ENCODE measurements at places on chromosomes 3 and 15.

- no peak for DNase-seq
Measured at GRCh38 chr3:79985816-79986215, 218.0 kb upstream of the ROBO1 start.

DNA sequence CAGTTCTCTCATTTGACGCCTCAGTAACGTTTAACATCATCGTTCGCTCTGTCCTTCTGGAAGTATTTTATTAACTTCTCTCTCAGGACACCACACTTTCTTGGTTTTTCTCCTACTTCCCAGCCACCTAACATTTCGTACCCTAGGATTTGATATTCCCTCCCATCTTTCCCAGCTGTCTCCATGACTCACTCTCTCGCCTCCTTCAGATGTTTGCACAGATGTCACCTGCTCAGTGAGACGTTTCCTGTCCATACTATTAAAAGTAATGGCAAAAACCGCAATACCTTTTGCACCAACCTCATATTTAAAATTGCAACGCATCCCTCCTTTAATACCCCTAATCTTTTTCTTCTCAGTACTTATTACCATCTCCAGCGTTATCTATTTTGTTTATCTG lies 62.1 kb upstream of the SPRED1 start:
- DNase-seq = no peak

DNA sequence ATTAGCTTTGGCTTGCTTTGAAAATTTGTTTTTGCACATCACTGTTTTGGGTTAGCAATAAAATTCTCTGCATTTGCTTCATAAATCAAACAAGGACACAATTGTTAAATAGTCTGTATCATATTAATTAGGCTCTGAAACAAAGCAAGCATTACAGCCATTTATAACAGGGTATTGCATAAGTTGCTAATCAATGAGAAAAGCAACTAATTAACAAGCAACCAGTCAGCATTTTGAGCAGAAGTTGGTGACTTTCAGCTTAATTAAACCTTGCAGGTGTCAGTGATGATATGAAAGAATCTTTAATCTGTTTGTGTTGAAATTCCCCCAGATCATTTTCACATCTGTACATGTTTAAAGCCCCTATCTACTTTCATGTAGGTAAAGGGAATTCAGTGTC lies 495.1 kb downstream of the IL5RA start:
- DNase-seq = no peak

DNA sequence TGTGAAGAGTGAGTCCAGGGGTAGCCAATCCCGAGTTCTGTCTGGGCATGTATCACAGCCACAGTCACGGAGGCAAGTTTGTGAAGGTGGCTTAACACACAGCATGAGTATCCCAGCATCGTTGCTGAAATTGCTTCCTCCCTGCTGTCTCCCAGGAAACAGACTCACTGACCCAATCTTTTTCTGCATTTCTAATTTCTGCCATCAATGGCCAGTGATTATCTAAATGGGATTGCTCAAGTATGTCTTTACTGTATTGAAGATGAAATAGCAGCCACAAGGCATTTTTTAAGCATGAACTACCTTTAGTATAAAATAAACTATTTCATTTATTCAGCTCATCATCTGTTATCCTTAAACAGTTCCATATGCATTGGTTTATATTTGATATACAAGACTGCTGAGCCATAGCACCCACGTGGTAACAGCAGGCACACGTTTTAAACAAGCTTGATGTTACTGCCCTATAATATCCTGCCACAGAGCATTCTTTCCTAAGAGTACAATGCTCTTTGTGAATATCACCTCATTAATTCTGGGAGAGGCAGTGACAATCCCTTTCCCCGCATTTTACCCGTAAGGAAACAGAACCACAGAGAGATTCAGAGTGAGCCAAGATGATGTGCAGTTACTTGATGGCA lies 276.6 kb upstream of the THBS1 start:
- no peak for DNase-seq

GRCh38 chr3:71250026-71250425 lies 333.5 kb downstream of the FOXP1 start:
- no peak for DNase-seq

DNA sequence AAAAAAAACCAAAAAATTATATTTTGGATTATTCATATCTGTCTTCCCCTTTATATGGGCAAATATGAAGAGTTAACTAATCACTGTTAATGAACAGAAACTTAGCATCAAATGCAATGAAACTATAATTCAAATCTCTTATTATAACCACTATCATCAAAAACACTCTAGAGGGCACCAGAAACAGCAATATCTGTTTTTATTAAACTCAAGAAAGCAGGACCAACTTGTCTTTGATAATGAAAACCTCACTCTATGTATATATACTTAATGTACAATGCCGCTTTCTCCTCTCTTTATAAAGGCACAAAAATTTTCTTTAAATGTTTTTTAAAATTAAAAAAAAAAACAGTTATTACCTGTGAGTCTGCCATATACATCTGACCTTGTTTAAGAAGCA lies 92.7 kb downstream of the UACA start:
- peak; percentile 57 for DNase-seq

DNA sequence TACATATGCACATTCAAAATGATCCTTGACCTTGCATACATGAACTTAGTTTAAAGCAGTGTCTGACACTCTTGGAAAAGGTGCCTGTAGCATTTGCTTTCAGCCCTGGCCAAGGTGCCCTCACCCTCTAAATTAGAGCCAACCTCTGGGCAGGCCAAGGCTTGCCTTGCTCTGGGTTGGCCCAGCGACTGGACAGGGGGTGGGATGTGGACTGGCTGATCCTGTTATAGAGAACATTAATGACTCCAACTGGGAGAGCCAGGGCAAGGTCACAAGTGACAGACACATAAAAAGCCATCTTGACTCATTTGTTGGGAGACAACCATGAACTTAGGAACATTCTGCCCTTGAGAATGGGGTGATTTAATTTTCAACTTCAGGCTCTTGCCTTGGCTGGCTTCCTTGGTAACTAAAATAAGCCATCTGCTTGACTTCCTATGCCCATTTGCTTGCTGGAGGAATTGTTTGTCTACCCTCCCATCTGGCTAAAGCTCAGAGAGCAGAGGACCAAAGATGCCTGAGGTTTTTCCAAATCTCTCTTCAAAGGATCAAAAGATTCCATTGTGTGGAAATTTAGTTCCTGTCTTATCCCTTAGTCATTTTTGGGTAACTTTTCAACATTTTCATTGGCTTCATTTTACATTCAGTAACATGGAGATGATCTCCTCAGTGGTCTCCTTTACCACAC lies 403.7 kb downstream of the SOX2 start:
- DNase-seq = no peak

DNA sequence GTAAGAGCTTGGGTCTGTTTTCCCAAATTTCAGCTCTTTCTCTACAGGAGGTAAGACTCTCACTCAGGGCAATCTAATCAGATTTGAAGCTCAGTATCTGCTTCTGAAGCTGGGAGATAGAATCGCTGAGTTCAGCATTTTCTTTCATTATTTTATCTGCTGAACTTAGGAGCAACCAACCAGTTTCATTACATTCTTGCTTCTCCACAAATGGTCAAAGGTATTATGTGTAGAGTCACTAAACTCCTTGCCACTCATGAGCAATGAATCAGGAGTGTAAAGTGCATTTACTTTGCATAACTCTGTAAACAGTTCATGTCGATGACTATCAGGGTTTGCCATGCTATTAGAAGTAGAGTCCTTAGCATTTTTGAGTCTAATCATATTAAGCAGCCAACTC lies 249.4 kb downstream of the CHL1 start:
- DNase-seq = no peak

GRCh38 chr3:102125994-102126368 lies 276.7 kb downstream of the NFKBIZ start:
- no peak for DNase-seq

DNA sequence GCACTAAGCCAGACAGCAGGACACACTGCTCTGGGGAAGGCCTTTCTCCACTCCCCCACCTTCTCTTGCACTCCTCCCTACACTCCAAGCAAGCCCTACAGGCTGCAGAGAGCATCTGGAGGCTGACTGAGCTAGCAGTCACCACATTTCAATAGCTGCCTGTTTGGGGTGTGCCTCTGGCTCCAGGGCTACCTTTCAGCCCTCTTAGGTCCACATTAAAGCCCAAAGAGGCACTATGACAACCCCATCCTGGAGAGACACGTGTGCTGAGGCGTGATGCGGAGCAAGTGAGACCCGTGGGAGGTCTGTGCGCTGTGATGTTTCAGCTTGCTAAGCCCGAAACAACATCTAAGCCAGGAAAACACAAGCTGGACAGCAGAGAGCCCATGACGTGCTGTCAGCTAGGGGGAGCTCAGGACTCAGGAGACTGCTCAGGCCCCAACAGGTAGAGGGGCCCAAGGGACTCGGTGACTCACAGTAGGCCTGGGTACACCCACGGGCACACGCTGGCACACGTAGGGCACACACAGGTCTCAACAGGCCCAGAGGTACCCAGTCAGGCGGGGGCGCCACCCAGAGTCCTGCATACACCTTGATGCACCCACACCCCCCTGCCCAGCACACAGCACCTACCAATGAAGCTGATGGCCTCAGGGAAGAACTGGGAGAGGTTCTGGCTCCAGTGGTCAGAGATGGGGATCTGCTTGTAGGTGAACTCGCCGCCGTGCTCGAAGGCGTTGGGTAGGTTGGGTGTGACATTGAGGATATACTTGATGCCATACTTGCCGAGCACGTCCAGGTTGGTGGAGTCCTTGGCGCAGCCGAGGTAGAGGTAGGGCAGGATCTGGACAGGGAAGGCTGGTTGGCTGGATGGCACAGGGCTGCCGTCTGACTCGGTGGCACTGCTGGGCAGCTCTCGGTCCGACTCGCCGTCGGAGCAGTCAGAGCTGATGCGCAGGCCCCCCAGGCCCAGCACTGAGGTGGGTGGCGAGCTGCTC lies 2.8 kb downstream of the DUSP7 start:
- DNase-seq = peak; percentile 42

DNA sequence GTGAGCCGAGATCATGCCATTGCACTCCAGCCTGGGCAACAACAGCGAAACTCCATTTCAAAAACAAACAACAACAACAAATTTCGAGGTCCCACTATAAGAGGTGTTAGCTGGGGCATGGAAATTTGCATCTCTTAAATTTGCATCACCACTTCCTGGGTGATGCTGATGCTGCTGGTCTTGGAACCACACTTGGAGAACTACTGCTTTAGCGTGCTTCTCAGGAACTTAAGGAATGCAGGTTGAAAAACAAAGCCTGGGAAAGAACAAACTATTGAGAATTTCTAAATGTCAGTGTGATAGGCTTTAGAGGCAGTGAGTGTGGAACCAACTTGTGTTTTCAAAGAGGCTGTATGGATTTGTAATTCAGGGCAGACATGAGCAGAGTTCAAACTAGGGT lies 858.4 kb upstream of the ARPP21 start:
- DNase-seq = no peak

DNA sequence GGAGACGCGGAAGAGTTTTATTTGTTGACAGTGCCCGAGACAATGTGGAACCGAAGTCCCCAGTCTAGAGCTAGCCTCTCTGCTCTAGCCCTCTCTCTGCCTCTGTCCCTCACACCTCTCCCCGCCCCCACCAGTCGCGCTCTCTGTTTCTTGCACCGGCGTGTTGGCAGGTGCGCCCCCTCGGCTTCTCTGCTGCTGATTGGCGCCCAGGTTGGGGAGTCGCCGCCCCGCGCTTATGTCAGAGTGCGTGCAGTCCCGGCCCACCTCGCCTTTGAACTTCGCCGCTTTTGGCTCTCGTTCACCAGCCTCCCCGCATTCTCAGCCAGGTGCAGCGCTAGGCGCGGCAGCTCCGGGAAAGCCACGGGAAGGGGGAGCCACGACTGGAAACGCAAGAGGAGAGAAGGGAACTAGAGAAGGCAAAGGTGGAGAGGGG lies at the start of gene SOX14:
SOX14 (plus strand) TSS at position 315 of the 433 bp plus-strand sequence. CDS start 470 bp downstream, outside the sequence.
- no peak for DNase-seq

DNA sequence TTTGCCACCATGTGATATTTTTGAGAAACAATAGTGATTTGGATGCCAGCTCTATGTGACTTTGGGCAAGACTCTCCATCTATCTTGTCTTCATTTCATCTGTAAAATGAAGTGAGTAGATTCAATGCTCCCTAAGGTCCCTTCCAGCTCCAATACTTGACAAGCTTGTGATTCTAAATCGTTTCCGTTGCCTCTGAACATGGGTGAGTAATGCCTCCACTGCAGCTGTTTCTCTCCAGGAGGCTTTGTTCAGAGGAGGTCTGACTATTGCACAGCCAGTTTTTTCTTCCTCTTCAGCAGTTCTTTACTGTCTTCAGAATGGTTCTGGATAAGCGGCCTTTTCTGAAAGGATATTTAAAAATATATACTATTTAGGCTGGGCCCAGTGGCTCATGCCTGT lies 14.8 kb upstream of the TMOD3 start:
- DNase-seq = no peak

GRCh38 chr3:11567516-11568467 lies 75.9 kb downstream of the VGLL4 start:
- DNase-seq = no peak

DNA sequence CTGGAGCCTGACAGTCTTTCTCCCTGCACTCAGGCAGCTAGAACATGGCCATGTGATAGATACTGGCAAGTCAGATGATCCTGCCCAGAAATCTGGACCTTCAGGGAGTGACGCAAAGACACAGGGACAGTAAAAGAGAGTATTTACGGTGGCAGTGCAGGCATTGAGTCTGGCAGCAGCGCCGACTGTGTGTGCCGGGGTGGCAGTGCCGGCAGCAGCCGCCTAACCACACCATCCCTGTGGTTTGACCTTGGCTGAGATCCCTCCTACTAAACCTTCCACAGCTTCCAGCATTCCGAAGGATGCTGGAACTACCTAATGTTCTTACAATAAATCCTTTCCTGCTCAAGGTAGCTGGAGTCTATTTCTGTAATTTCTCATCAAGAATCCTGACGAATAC lies 4.6 kb upstream of the TSPAN3 start:
- DNase-seq = no peak

- no peak for DNase-seq
Measured at GRCh38 chr3:194756791-194757325, 71.2 kb downstream of the FAM43A start.

DNA sequence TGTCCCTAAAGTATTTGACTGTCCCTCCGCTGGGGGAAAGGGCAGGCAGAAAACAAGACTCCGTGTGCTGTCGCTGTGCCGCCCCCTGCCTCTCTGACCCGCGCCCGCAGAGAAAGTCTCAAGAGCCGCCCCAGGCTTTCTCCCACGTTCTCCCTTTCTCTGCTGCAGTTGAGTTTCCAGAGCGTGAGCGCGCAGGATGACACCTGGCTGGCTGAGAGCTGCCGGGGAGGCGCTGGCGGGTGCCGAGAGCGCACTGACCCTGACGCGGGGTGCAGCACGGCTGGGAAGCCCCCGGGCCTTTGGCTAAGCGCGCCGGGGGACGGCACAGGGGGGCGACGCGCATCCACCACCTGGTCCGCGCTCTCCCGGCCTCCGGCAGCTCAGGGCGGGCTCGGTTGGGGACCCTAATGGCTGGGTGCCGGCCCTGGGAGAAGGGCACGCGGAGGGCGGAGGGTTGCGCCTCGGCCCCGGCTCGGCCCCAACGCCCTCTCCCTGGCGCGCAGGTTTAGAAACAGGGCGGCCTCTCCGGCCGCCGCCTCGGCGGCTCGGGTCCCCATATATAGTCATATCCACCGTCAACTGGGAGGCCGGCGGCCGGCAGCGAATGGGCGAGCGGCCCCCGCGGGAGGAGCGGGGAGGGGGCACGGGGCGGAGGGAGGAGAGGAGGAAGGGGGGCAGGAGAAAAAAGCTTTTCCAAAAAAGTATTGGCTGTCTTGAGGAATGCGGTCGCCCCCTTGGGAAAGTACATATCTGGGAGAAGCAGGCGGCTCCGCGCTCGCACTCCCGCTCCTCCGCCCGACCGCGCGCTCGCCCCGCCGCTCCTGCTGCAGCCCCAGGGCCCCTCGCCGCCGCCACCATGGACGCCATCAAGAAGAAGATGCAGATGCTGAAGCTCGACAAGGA lies at the start of gene TPM1:
TPM1 (plus strand) TSS at position 774 of the 903 bp plus-strand sequence; CDS start at position 857, 83 bp downstream.
- DNase-seq = peak; percentile 63

GRCh38 chr3:17292556-17292955 lies 407.8 kb downstream of the PLCL2 start:
- DNase-seq = no peak

- no peak for DNase-seq
Measured at GRCh38 chr3:126557761-126558160, 971 bp downstream of the C3orf22 start.
